ENCODE measurements at places on chromosomes 12 and 14. TPM values are rescaled to one million over a fixed set of nuclear protein-coding genes. Genes with fewer than 3 reads are reported as not detected.

The CYP46A1 gene
- under 0.01 TPM for total RNA-seq

- no peaks in the 10 kb centered on the region for H3K36me3 ChIP-seq
- H3K27ac ChIP-seq, result no peak overlapping the region
- no peaks in the 10 kb centered on the region for H3K27me3 ChIP-seq
- no peak overlapping the region for H3K4me3 ChIP-seq
These were observed 141.3 kb downstream of the KTN1 start for GRCh38 chr14:55721353-55721752.

GRCh38 chr14:92613681-92614260 lies 100.2 kb downstream of the RIN3 start:
- no peaks in the 10 kb centered on the region for H3K27me3 ChIP-seq
- H3K36me3 ChIP-seq, result peaks cover 1% of the 10 kb centered on the region
- DNase-seq, result no peak
- H3K4me1 ChIP-seq, result no peaks in the 10 kb centered on the region
- H3K27ac ChIP-seq, result no peak overlapping the region

DNA sequence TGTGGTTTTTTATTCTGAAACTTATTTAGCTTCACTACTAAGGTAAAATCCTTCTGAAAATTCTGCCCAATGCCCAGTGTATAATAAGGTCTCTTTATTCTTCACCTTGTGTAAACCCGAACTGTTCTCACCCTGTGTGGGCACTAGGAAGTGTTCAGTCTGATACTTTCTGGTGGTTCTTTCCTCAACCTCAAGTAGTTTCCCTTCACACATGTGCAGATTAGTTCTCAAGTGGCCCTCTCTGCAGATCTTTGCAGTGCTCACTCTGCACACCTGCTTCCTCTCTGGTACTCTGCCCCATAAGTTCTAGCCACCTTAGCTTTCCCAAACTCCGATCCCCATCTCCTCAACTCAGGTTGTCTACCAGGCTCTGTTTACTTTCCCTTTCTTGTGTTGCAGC lies 61.6 kb downstream of the RAD51B start:
- H3K4me3 ChIP-seq, result no peak overlapping the region
- no peak overlapping the region for H3K27ac ChIP-seq
- DNase-seq, result no peak
- no peaks in the 10 kb centered on the region for H3K27me3 ChIP-seq
- H3K36me3 ChIP-seq, result no peaks in the 10 kb centered on the region
- no peaks in the 10 kb centered on the region for H3K4me1 ChIP-seq

- H3K4me3 ChIP-seq, result no peak overlapping the region
- no peak overlapping the region for H3K27ac ChIP-seq
- H3K4me1 ChIP-seq, result no peaks in the 10 kb centered on the region
- no peaks in the 10 kb centered on the region for H3K36me3 ChIP-seq
- H3K27me3 ChIP-seq, result no peaks in the 10 kb centered on the region
- no peak for DNase-seq
These were observed 104.3 kb upstream of the SLC35F4 start for GRCh38 chr14:57970175-57970574.

DNA sequence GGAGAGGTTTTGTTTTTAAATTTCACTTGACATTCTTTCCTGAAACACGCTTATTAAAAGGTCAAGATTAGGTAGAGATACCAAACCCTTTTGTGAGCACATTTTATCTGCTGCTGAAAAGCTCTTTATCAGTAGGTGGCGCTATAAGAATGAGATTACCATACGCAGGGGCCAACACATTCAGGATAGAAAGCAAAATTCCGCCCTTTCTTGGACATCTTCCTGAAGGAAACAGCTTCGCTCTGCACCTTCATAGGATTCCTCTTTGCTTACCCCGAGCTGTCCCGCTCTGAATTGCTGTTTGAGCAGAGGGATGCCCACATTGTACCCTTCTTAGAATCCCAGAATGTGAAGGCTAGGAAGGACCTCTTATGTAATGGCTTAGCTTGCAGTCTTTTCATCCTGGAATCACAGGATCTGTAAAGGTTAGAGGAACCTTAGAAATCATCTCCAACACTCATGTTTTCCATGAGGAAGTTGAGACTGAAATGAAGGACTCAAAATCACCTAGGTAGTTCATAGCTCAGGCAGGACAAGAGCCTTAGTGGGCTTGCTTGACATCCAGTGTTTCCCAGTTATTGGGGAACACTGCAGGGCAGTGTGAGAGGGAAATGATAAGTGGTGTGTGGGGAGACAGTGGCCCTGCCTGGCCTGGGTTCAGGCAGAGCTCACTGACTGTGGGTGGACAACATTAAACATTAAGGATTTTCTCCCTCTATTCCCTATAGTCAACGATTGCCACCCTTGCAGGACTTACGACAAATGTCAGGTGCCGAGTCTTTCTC lies 38.7 kb upstream of the CRY1 start:
- no peak overlapping the region for H3K27ac ChIP-seq
- H3K4me1 ChIP-seq, result no peaks in the 10 kb centered on the region
- no peaks in the 10 kb centered on the region for H3K36me3 ChIP-seq
- H3K27me3 ChIP-seq, result no peaks in the 10 kb centered on the region

DNA sequence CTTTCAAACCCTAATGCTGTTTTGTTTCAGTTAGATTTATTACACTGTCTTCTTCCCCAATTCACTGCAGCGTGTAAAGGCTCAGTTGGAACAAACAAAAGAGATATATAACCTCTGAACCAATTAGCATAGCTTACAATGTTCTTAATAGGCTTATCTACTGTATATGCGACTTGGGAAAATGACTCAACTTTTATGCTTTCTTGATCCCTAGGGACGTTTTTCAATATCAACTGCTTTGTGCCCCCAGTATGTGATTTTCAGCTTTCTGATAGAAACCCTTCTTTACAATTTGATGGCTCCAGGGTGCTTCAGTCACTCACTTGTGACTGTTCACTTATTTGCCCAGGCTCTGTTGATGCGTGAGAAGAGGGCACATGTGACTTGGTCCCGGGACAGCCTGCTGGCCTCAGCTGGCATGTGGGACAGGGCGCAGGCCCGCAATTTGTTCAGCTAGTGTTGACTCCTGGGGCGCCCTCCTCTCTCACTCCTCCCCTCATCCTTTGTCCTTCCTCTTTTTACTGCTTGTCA lies 107.1 kb downstream of the TMTC2 start:
- no peak overlapping the region for H3K27ac ChIP-seq
- H3K4me3 ChIP-seq, result no peak overlapping the region
- H3K4me1 ChIP-seq, result no peaks in the 10 kb centered on the region
- H3K36me3 ChIP-seq, result no peaks in the 10 kb centered on the region

DNA sequence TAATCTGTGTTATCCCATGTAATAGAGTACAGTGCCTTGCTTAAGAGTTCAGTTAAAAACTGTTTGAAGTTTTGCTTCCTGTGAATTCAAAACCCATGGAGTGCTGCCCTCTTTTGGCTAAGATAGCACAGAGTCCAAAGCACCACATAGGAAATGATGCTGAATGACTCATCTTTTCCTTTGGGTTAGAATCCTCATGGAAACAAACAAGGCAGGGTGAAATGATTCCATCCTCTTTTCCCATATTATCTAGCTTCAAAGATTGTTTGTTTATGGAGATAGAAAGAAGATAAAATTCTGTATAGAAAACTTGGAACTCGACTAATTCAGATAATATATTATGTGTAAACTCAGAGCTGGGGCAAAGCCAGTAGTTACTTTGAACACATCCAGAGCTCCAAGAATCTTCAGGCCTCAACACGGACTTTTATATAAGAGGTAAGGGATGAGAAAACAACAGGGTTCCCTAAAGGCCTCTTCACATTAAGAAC lies 87.4 kb downstream of the OTOGL start:
- H3K27ac ChIP-seq, result peak overlapping the region; percentile 86
- no peaks in the 10 kb centered on the region for H3K36me3 ChIP-seq
- H3K4me3 ChIP-seq, result no peak overlapping the region
- peaks cover 13% of the 10 kb centered on the region for H3K4me1 ChIP-seq
- no peaks in the 10 kb centered on the region for H3K27me3 ChIP-seq
- DNase-seq, result peak; percentile 97

DNA sequence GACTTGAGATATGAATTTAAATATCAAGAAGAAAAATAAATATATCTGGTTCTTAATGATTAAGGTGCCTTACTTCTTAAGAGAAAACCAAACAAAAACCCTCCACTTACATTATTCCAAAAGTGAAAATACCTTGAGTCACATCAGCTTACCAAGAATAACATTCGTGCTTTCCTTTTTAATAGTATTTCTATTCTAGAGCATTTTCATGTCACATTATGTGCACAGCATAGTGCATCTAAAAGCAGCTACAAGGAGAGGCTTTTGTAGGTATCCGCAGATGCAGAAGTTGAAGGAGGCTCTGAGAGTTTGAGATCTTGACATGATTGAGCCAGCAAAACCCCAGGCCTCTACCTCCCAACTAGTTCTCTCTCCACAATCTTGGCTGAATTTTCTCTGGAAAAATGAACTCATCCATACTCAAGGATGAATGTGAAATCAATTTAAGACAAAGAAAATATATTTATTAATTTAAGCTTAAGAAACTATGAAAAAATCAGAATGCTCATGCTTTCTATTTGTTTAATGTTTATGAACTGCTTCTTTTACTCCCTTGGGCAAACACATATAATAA lies 275.0 kb downstream of the AKAP6 start:
- DNase-seq, result no peak
- no peaks in the 10 kb centered on the region for H3K36me3 ChIP-seq
- H3K27ac ChIP-seq, result no peak overlapping the region
- no peak overlapping the region for H3K4me3 ChIP-seq

DNA sequence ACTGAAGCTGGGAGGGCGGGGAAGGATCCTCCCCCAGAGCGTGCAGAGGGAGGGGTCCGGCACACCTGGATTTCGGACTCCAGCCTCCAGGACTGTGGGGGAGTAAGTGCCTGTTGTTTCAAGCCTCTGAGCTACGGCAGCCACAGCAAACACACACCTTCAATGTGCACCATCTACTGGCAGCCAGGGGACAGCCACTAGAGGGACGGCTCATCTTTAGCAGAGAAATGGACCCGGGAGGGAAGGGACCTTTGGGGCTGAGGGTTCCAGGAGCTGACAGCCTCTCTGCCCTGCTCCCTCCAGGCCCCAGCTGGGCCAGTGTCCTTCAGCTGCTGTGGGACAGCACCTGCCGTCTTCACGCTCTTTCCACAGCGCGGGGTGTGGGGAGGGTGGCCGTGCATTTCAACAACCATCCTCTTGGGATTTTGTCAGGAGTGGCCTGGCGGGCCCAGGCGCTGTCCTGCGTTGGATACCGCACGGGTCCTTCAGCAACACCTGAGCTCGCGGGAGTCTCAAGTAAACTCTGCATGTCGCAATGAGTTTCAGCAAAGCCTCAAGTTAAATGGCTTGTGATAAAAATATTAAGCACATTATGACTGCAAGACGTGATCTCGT lies 209.2 kb upstream of the C14orf180 start:
- no peaks in the 10 kb centered on the region for H3K27me3 ChIP-seq
- no peak overlapping the region for H3K27ac ChIP-seq
- no peaks in the 10 kb centered on the region for H3K36me3 ChIP-seq
- no peaks in the 10 kb centered on the region for H3K4me1 ChIP-seq

The SPX gene
- total RNA-seq, result 1.3 TPM

GRCh38 chr12:53276511-53276910 lies 8.4 kb downstream of the ESPL1 start:
- no peaks in the 10 kb centered on the region for H3K27me3 ChIP-seq
- DNase-seq, result no peak
- no peak overlapping the region for H3K4me3 ChIP-seq
- no peaks in the 10 kb centered on the region for H3K4me1 ChIP-seq

DNA sequence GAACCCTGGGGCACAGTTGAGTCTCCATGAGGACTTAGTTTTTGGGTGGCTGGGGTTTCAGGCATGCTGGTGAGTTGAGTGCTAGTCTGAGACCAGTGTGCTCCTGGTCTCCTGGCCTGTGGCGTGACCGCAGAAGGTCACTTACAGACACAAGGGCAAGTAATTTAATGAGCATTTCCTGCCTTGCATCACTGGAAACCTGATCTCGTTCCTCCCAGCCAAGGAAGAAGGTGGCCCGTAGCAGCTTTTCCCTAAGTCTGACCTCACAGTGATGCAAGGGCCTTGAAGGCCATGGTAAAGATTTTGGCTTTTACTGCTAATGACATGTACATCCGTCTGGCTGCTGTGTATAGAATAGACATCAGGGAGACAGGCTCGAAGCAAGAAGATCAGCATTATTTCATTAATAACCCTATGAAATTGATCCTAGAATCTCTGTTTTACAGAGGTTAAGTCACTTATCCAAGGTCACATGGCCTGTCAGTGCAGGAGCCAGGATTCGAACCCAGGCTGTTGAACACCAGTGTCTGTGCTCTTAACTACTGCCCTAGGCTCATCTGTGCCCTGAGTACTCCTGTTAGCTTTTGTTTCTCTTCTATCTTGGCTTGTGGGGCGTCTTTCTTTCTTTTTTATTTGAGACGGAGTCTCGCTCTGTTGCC lies 4.6 kb downstream of the TMEM120B start:
- peak; percentile 89 for DNase-seq
- peak overlapping the region; percentile 55 for H3K27ac ChIP-seq
- peaks cover 15% of the 10 kb centered on the region for H3K4me1 ChIP-seq
- no peaks in the 10 kb centered on the region for H3K27me3 ChIP-seq

GRCh38 chr14:85234156-85235025 lies 295.6 kb upstream of the FLRT2 start:
- no peaks in the 10 kb centered on the region for H3K36me3 ChIP-seq
- peak; percentile 18 for DNase-seq
- H3K27ac ChIP-seq, result no peak overlapping the region
- H3K27me3 ChIP-seq, result no peaks in the 10 kb centered on the region
- H3K4me1 ChIP-seq, result peaks cover 2% of the 10 kb centered on the region

- H3K27me3 ChIP-seq, result no peaks in the 10 kb centered on the region
- H3K27ac ChIP-seq, result no peak overlapping the region
These were observed 212.3 kb upstream of the FOXN3 start for GRCh38 chr14:89629383-89629782.

The SLCO1A2 gene
- not detected for total RNA-seq

The MUCL1 gene
- not detected for total RNA-seq

DNA sequence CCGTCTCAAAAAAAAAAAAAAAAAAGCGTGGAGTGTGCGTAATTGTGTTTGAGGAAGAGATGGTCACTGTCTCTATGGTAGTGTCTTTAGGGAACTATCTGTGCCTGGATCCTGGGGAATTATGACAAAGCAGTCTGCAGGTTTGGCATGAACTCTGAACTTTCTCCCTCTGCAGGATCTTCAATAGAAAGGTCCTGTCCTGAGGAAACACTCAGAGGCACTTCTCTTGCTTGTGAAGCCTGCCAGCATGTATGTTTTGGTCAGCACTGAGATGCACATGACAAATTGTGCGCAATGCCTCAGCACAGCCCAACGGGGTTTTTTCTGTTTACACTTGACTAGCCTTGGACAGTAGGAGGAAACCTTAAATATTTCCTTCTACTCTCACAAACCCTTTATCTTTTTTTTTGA lies 46.6 kb downstream of the ATF7 start:
- peaks cover 2% of the 10 kb centered on the region for H3K4me1 ChIP-seq
- H3K27me3 ChIP-seq, result no peaks in the 10 kb centered on the region
- no peak overlapping the region for H3K4me3 ChIP-seq
- no peak for DNase-seq
- H3K27ac ChIP-seq, result no peak overlapping the region

DNA sequence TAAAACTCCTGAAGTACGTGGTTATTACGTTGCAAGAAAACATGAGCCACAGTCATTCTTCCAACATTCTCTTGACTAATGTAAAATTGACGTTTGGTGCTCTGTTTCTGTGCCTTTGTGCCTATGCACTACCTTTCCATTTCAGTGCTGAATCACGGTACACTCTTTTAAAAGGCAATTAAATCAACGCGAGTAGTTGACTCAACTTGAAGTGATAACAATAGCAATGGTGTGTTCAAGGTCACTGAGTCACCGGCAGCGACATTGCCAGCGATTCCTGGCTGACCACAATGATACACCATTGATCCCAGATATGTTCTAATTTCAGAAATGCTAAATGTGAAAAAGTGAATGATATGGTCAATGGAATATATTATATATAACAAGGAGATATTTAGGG lies 17.8 kb downstream of the AK7 start:
- H3K36me3 ChIP-seq, result no peaks in the 10 kb centered on the region
- no peak overlapping the region for H3K27ac ChIP-seq
- no peak overlapping the region for H3K4me3 ChIP-seq
- peak; percentile 66 for DNase-seq
